ENCODE measurements at places on chromosomes 11 and 22. TPM values are rescaled to one million over a fixed set of nuclear protein-coding genes. Genes with fewer than 3 reads are reported as not detected.

DNA sequence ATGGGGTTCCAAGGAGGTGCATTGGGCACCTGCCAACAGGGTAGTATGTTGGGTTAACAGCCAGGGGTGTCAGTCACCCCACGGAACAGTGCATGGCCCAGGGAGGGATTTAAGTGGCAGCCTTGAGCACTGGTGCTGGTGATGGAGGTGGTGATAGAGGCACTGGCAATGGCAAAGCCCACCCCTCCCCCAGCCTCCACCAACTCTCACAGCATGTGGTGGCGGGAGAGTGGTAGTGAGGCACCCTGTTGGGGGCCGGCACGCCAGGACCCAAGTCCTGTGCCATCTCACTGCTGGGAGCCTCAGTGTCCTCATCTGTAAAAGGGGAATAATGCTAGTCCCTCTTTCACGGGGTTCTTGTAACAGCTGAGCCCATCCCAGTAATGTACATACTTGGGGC, 81.5 kb downstream of the MPPED1 start:
- DNase-seq = no peak

GRCh38 chr11:132050577-132051165, 680.3 kb downstream of the NTM start:
- DNase-seq = no peak

RBMXL2 gene
- total RNA-seq = 0.21 TPM

TSSK2 gene
- not detected for total RNA-seq

GRCh38 chr11:58675334-58676155, 53.1 kb downstream of the CNTF start:
- DNase-seq = no peak

GRCh38 chr11:3783611-3784010, 13.7 kb downstream of the NUP98 start:
- DNase-seq = no peak
